ENCODE measurements at places on chromosomes 6 and 20. TPM values are rescaled to one million over a fixed set of nuclear protein-coding genes. Genes with fewer than 3 reads are reported as not detected.

The FOXF2 gene
- not detected for total RNA-seq

The CARMIL1 gene
- total RNA-seq = 3.4 TPM

The HLA-DQA2 gene
- 11.6 TPM for total RNA-seq

The TRIM15 gene
- not detected for total RNA-seq

The ADGRB3 gene
- total RNA-seq = 0.33 TPM

The C20orf144 gene
- 0.53 TPM for total RNA-seq

The MARCKS gene
- total RNA-seq = not detected

The CCDC170 gene
- not detected for total RNA-seq

The SCRT2 gene
- not detected for total RNA-seq

The SLC12A5 gene
- total RNA-seq = 1.7 TPM

The ADTRP gene
- total RNA-seq = 2.0 TPM

The HLA-DQB1 gene
- total RNA-seq = 72.9 TPM

The CNKSR3 gene
- not detected for total RNA-seq

The CST7 gene
- total RNA-seq = 202 TPM

The HLA-DQA1 gene
- total RNA-seq = 74.4 TPM

The SLC17A2 gene
- total RNA-seq = not detected

The COL21A1 gene
- not detected for total RNA-seq

The NT5E gene
- total RNA-seq = 17.3 TPM
